ENCODE measurements at places on chromosomes 2 and 18. TPM values are rescaled to one million over a fixed set of nuclear protein-coding genes. Genes with fewer than 3 reads are reported as not detected.

PDE1A gene
- 0.27 TPM for total RNA-seq

AFF3 gene
- not detected for total RNA-seq

PLGLB2 gene
- 2.7 TPM for total RNA-seq

GPR45 gene
- total RNA-seq = not detected

KYNU gene
- total RNA-seq = 0.43 TPM

SLC8A1 gene
- 7.0 TPM for total RNA-seq

SETBP1 gene
- 12.9 TPM for total RNA-seq

Data from thoracic aorta endothelial cell (primary cell).